WERI-Rb-1 (cell line): ENCODE measurements at places on chromosomes 2 and 18.

DNA sequence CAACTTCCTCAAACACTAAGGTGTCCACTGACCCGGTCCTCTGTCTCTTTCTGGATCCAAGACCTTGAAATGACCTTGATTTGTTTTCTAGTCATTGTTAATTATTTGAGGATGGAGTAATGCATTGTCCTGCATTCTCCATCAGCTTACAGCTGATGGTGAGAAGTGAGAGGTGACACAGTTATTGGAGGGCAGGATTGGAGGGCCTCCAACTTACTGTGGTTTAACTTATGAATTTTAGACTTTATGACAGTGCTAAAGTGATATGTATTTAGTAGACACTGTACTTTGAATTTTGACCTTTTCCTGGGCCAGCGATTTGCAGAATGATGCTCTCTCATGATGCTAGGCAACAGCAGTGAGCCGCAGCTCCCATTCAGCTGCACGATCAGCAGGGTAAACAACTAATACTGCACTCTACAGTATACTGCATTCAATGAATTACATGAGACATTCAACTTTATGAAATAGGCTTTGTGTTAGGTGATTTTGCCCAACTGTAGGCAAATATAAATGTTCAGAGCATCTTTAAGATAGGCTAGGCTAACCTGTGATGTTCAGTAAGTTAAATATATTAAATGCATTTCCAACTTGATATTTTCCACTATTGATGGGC lies 200.0 kb upstream of the MEX3C start:
- DNase-seq = no peak

DNA sequence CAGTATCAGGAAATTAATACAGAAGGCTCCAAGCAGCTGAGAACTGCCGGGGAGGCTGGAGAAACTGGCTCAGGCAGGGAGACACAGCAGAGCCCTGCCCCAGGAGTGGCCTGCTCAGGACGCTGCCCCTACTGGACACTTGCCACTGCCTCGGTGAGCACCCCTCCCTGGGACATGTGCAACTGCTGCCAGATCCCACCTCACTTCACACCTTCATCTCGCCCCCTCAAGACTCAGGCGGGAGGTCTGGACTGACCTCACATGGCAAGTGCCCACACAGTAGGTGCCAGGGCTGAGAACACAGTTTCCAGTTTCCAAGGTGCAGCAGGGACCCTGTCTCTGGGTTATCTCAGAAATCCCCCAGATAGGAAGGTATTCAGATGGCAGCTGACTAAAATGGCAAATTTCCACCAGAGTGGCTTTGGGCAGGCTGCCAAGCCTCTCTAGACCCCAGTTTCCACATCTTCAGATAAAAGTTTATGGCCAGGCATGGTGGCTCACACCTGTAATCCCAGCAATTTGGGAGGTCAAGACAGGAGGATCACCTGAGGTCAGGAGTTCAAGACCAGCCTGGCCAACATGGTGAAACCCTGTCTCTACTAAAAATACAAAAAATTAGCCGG lies 33.7 kb upstream of the LBH start:
- DNase-seq = peak; percentile 48

- no peak for DNase-seq
These were observed 61.6 kb downstream of the WDR7 start for GRCh38 chr18:56712761-56713160.

GRCh38 chr2:128442891-128443302 lies 124.2 kb upstream of the HS6ST1 start:
- peak; percentile 4 for DNase-seq

DNA sequence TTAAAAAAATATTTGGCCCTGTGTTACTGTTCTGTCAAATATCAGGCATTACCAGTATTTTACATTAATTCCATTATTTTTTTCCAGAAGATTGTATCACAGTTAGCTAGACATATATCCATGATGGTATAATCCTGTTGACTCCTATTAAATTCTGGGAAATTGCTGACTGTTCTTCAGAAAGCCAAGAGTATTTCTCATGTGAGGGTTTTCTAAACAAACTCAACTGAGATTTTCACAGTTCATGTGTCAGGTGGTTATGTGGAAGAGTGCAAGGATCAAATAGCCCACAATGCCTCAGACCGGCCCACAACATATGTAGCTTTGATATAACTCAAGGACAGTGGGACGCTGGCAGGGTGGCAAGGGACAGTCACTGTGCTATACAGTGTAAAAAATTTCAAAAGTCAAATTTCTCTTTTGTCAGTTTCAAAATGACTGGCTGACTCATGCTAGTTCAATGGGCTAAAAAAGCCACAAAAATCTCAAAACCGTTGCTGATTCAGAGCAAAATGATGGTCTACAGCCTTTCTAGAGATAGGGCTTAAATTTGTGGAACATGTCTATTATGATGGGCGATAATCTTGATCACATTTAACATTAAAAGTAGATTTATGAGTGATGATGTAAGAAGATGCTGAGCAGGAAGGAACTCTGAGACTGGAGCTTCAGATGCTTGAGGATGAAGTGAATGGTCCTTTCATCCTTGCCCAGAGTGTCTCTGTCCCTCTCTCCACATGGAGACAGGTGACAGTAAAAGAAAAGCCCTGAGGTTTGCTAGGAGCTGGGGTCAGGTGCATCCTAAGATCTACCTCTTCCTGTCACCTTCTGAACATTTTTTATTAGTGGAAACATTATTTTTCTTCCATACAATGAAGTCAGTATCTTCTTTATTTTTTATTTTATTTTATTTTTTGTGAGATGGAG lies 175.8 kb upstream of the PIEZO2 start:
- DNase-seq = no peak

DNA sequence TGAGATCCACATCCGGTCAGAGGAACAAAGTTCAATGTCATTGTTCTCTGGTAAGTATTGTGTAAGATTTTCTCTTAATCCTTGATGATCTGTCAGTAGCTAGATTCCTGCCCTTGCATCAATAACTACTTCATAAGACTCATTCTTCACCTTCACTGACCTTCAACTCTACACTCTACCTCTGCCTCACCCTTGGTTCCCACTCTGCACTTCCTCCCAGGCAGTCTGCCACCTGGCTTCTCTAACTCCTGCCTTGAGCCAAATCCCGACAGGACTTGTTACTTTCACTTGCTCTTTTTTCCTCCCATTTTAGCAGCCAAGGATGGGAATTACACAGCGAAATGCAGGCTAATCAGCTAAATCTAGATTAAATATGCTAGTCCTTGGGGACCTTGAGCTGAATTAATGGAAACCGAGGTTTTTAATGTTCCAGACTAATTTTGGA lies 190.7 kb downstream of the DLGAP1 start:
- no peak for DNase-seq

DNA sequence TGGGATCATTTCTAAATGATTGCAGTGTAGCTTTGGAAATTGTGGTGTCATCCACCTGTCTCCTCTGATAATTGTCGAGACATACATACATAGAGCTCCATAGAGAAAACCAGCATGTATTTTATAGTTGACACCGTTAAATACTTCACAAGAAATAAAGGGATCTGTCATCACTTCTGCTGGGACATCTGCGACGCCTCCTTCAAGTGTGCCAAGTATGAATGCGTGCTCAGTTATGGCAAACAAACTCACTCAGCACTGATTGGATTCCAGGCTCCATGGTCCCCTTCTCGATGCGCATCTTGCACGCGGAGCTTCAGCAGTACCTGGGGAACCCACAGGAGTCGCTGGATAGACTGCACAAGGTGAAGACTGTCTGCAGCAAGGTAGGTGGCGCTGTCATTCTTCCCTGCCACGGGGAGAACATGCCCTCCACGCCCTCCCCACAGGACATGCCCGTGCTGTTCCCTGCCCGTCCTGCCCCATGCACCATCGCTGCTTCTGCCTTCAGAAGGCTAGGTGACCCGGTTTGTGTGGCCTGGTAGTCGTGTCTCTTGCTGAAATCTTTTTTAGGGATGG lies 64.1 kb downstream of the TRAPPC12 start:
- DNase-seq = peak; percentile 55

GRCh38 chr2:159614534-159615366 lies 1.6 kb downstream of the BAZ2B start:
- no peak for DNase-seq

- DNase-seq = no peak
These were observed 38.0 kb downstream of the CYP1B1 start for GRCh38 chr2:38037757-38038621.

DNA sequence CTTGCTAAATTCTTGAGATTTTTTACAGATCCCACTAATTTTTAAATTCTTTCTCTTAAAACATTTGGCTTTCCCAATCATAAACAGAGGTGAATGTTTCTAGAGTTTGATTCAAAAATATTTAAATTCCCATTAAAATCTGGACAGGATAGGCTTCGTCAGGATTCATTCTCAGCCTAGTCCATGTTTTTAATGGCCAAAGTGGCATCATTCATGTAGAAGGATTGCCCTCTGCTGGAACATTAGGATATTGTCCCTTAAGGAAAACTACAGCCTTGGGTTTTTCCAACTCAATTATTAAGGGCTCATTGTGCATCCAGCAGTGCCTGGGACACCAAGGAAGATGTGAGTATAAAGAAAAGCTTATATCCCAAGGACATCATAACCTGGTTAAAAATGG lies 71.7 kb downstream of the TPGS2 start:
- no peak for DNase-seq

DNA sequence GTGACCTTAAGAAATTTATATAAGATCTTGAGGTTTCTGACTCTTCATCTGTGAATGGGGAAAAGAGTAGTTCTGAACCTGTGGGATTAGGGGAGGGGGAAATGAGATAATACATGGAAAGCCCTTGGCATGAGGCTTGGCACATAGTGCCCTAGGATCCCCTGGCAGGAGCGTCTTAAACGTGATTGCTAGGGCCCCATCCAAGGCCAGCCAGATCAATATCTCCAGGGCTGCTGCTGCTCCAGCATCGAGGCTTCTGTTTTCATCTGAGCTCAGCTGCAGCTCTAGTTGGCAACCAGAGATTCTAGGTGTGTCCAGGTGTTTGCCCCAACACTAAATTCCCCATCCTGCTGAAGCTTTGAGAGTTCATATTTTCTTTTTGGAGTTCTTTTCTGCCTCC lies 71.0 kb downstream of the IL1R2 start:
- no peak for DNase-seq

- DNase-seq = no peak
These were observed 16.3 kb upstream of the SP3 start for GRCh38 chr2:173981520-173981919.

- DNase-seq = no peak
These were observed 66.4 kb downstream of the BABAM2 start for GRCh38 chr2:27956888-27957287.

DNA sequence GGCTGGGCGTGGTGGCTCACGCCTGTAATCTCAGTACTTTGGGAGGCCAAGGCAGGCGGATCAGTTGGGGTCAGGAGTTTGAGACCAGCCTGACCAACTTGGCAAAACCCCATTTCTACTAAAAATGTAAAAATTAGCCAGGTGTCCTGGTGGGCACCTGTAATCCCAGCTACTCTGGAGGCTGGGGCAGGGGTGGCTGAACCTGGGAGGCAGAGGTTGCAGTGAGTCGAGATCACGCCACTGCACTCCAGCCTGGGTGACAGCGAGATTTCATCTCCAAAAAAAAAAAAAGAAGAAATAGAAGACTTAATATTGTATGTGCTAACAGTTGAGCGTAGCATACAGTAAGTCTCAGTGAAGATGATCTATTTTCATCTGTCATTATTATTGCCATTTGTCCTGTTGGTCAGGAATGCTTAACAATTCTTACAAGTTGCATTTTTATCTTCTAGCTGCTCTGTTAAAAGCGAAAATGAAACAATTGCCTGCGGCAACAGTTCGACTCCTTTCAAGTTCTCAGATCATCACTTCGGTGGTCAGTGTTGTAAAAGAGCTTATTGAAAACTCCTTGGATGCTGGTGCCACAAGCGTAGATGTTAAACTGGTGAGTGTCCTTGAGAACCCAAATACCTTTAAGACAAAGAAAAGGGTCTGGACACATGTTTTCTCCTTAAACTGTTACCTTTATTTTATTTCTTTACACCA lies 7.2 kb downstream of the PMS1 start:
- no peak for DNase-seq

GRCh38 chr2:98036349-98037000 lies 40.7 kb upstream of the TMEM131 start:
- DNase-seq = peak; percentile 60

GRCh38 chr2:239241431-239241960 lies 159.3 kb downstream of the HDAC4 start:
- DNase-seq = no peak

DNA sequence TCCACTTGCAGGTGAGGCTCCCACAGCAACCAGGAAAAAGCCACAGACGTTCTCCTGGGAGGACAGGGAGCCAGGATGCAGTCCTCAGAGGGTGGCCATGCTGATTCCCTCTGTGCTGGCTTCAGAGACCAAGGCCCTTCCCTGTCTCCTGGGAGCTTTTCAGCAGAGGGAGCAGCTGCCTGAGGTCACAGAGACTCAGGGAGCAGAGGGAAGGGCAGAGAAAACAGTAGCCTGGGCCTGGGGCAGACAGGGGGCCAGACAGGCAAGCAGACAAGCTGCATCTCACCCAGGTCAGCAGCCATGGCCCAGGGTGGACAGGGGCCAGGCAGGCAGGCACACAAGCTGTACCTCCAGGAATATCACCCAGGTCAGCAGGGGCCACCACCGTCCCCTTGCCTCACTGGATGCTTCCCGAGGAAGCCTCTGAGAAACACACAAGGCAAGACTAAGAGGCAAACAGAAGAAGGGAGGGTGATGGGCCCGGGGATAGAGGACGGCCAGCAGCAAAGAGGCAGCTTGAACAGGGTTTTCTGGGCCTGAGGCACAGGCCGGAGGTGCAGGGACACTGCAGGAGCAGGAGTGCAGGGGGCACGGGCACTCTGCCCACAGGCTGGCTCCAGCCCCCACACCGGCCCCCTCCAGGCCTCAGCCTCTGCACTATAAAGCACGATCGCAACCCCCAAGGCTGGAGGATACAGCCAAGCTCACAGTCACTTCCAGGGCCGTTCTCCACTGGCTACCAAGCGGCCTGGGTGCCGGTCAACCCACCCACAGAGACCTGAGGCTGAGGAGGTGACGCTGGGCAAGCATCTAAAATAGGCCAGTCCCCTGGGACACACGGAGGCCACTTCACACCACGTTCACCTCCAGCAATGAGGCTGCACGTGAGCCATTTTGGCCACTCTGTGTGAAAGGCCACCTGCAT lies 6.1 kb downstream of the SLC66A2 start:
- peak; percentile 17 for DNase-seq

- no peak for DNase-seq
These were observed 81.1 kb upstream of the SLC39A10 start for GRCh38 chr2:195575879-195576401.

DNA sequence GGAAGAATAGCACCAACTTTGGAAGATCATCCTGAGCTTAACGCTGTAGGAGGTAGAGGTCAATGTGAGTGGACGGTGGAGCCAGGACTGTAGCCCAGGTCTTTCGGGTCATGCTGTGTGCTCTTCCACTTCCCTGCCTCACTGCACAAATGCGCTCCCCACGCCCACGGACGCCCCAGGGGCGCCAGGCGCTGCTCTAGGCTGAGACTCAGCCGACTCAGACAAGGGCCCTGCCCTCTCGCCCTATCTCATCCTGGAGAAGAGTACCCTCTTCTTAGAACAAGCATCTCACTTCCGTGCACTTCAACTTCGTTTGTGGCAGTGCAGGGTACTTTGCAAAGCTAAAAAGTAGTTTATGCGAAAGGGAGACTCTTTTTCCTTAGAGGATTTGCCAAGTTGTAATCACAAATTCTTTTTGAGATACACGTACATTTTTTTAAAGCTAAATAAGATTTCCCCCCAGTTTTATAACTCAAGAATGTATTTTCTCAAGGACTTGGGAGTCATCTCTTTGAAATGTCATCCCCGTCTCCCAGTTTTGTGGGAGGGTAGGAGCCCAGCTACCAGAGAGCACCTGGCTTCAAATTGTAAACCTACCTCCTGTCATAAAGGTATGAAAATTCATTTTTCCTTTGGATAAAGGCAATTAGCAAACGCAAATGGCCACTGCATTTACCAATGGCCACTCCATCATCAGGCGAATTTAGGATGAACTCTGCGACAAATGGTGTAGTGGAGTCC lies 1.2 kb upstream of the PRELID3A start:
- no peak for DNase-seq
